ENCODE measurements at places on chromosomes 6 and 20.
A peak's percentile ranks its signal among the peaks of the same experiment; 100 is the strongest.

- no peak for DNase-seq
These were observed 333.1 kb downstream of the ZFAND3 start for GRCh38 chr6:38152620-38153019.

- no peak for DNase-seq
These were observed 49.7 kb downstream of the GRM4 start for GRCh38 chr6:34096193-34096592.

- no peak for DNase-seq
These were observed 38.0 kb downstream of the RCAN2 start for GRCh38 chr6:46453216-46453615.

DNA sequence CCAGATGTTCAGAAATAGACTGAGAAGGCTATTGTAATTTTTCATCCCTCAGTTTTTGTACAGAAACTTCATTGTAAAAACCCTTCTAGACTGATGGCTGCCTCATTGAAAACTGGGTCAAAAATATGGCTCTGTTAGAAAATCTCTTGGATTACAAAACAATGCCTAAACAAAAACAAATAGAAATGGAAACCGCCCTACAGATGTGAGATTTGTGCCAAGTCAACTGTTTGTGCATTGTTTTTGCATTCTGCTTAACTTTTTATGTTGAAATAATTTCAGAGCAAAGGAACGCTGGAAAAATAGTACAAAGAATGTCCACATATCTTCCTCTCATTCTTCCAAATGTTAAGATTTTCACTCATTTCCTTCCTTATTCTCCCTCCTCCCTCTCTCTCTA, 425.1 kb downstream of the FOXA2 start:
- DNase-seq = no peak

- DNase-seq = no peak
These were observed 125.9 kb upstream of the MLIP start for GRCh38 chr6:53985366-53985765.

DNA sequence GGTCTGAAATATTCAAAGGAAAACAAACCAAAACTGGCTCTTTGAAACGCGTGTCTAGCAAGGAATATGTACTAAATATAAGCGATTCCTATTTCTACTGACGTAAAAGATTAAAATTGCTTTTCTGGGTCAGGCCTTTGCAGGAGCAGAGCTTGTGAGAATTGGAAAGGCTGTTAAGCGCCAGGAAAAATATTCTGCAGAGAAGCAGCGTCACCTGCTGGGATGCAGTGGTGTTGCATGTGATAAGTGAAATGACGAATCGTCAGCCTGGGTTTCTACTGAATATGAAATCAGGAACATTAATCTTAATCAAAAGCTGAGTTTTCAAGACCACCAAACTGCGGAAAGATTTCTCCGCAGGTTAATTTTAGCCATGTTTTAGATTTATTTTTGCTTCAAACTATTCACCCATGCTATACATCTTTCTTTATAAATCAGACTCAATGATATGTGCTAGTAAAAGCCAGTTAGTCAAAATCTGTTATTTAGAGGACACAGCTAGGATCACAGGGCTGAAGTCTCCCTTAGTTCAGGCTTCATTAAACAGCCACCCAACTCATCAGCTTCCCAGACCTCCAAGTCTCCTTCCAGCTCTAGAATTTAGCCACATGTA, 67.4 kb downstream of the ALDH8A1 start:
- DNase-seq = peak; percentile 31

DNA sequence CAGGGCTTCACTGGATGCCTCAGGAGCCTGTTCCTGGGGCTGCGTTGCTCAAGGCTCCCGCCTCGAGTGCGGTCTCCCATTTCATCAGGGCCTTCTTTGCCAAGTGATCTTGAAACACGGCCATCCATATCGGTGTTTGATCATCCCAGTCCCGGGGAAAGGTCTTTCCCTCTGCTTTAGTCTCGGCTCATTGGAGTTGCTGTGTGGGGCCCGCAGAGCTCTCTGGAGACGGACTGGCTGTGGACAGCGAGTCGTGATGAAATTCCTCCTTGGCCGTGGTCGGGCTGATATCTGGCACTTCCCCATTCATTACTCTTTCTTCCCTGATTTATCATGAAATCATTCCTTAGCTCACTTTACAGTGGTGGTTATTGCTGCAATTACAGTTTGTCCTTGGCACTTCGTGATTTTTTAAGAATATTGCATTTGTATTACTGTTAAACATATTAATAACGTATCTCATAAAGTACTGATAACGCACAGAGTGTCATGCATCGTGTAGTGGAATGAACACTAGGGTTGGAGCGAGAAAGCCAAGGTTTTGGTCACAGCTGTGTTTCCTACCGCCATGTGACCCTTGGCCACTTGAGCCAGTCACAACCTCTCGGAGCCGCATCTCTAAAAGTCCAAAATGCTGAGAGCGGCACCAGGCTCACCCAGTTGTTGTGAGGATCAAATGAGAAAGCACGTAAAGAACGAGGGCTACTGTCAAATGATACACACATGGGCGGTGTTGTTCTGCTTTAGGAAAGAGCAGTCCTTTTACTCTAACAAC, 71.8 kb downstream of the MTHFD1L start:
- DNase-seq = no peak

GRCh38 chr20:9243986-9244385, 175.1 kb downstream of the PLCB4 start:
- DNase-seq = no peak

DNA sequence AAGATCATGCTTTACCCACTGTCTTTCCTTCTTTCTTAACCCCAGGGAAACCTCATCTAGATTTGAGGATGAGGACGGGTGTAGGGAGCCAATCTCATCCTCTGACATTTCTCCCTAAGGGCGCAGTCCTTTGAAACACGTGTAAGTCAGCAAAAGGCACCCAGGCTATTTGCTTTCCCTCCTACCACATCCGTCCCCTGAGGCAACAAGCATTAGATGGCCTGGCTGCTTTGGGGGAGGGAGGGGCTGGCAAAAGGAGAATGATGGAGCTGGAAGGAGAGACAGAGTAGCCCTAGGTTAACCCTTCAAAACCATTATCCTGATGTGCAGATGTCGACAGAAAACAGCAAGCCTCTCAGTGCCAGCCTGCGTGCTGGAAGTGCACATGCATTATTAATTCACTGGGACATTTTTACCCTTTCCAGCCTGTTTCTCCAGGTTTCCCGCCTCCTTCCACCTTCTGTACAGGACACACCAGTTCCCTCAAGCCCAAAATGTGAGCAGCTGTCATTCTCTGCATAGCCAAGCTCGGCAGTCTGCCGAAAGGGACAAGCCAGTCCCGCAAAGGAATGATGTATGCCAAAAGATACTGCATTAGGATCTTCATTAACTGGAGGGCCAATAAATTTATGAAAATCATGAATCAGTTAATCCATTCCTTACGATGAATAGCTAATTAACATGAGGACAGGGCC, 547.2 kb downstream of the CD83 start:
- no peak for DNase-seq

Data from naive B cell (primary cell).